ENCODE measurements at places on chromosomes 2 and 18.

- DNase-seq, result no peak
Measured at GRCh38 chr2:71500426-71501079, 47.2 kb downstream of the DYSF start.

DNA sequence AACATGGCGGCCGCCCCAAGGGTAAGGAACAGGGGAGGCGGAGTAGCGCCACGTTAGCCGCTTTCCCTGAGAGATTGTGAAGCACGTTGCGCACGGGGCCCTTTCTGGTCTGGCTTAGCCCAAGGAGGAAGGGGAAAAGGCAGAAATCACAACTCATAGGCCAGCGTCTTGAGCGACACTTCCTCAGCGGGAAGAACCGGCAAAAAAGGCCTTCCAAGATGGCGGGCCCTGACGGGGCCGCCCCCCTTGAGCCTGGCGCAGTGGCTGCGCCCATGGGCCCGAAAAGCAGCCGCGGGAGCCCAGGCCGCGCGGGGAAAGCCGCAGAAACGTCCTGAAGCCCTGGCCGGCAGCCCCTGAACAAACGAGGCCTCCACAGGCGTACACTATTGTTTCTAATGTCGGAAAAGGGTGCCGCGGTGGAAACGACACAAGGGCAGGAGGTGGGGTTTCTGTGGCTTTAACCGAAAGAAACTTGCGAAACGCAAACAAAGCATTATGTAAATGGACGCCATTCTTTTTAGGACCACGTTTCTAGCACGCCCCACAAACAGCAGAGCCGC, 919 bp upstream of the PCBP1 start:
- peak; percentile 90 for DNase-seq

DNA sequence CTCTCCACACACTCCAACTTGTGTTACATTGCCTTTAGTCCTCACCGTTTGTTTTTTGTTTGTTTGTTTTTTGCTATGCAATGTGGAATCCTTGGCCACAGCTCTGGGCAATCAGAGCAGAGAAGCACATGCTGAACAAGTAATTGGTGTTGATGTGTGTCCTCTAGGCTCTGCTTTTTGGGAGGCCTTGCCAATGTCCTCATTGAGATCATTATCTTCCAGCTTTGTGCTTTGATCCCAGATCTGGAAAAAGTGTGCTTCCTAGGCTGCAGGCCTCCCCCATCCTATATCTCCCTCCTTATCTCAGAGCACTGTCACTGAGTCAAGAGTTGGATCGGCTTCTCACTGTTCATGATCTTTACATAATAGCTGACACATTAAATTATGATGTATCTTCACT, 25.9 kb downstream of the OSR1 start:
- DNase-seq, result no peak

GRCh38 chr18:58314284-58314683, 270.3 kb downstream of the NEDD4L start:
- no peak for DNase-seq

DNA sequence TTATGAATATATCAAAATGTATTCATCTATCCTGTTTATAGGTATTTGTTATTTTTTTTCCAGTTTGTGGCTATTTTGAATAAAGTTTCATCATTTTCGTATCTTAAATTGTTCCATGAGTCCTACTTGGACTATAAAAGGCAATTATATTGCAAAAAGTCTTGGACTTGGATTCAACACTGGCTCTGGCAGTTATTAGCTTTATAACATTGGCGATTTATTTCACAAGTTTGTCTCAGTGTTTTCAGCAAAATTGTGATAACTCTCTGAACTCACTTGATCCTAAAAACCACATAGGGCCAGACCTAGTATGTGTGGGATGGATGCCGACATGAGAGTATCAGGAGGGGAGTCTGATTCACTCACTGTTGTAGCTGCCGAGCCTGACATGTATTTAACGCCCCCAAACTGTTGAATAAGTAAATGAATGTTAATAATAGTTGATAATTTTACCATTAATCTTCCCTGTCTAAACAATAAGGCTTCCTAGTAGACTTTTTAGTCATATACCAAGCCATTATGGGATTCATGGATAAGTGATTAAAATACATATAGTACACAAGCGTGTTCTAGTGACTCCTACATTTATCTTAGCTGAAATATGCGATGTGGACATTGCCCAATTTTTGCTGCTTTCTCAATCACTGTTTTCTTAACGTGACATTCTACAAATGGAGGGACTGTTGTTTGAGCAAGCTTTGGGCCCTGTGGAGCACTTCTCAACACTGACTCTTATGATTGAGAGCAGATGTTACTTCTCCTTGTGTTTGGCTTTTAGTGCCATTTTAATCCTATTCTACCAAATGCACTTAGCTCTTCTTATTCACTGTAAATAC, 907.6 kb downstream of the EPHA4 start:
- DNase-seq, result no peak

DNA sequence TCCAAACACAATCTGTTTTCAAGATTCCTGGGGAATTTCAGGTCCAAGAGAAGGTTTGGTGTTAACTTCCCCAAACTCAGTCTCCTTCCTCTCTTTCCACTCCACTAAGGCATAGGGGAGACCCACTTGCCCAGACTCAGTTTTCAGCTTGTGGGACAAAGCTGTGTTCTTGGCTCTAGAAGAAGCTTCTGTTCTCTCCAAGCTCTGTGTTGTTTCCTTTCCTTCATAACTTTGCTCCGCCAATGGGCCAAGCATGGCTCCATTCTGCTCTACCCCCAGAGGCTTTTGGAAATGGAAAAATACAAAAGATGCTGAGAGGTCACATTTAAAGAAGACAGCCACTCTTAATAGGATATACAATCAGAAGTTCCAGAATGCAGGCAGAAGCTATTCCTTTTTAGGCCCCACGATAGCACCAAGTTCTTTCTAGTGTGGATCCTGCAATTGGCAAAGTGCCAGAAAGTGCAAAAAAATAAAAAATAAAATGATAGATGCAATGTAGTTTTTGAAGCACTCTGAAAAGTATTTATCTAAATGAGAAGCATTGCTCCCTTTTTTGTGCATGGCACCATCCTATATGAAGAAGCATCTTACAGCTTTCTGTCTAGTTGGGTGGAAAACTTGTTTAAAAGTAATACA, 510.1 kb downstream of the TXNL1 start:
- no peak for DNase-seq

GRCh38 chr18:67726882-67727281, 210.4 kb upstream of the DSEL start:
- no peak for DNase-seq

- no peak for DNase-seq
Measured at GRCh38 chr2:160044728-160045127, 17.7 kb downstream of the PLA2R1 start.

DNA sequence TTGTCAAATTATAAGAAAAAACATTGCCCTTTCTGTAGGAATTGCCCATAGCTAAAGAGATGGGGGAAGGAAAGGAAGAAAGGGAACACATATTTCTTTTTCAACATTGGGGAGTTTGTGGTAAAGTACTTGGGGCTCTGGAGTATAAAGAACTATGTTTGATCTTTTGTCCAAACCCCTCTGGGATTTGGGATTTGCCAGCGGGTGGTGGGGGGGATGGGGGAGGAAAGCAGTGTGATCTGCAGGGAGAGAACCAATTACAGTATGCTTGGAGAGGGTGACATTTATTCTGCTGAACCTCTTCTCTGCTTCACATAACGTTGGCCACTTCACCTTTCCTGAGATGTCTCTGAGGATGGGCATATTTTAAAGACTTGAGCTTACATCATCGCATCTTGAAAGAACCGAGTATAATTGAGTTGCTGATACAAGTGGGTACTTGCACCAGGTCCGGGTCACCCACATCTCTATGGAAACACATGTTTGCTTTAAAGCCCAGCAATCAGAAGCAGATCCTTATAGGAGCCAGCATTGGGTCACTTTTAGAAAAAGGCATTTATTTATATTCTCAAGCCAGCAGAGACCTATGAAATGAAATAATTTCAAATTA, 73.1 kb downstream of the SPATS2L start:
- no peak for DNase-seq

GRCh38 chr2:240628808-240629618, 3.7 kb downstream of the GPR35 start:
- DNase-seq, result no peak

- DNase-seq, result no peak
Measured at GRCh38 chr2:58709687-58710354, 468.7 kb upstream of the FANCL start.

DNA sequence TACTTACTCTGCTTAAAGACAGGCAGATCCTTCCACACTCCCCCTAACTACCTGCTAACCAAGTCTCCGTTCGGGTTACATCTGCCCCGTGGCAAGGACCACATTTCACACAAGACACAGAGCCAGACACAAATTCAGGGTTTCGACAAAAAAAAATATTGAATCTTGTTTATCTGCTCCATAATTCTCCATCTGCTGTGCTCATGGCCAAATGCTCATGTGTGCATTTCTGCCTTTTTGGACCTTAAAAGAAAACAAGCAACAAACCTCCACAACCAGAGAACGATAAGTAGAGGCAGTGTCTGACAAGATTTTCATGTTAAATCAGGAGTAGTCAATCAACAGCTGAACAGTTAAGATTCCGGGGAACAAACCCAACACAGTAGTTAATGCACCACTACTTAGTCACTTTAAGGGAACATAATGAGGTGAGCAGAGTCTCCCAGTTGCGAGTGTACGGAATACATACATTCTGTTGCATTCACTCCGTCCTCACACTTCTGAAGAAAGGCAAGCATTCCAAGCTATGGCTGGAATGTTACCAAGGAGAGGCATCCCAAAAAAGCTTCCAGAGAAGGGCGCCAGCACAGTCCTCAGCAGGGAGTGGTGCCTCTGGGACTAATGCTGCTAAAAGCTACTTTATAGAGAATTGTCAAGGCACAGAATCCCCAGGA, 121.0 kb downstream of the ANKRD44 start:
- DNase-seq, result no peak

GRCh38 chr2:69483024-69483423, 45.8 kb upstream of the NFU1 start:
- DNase-seq, result no peak

DNA sequence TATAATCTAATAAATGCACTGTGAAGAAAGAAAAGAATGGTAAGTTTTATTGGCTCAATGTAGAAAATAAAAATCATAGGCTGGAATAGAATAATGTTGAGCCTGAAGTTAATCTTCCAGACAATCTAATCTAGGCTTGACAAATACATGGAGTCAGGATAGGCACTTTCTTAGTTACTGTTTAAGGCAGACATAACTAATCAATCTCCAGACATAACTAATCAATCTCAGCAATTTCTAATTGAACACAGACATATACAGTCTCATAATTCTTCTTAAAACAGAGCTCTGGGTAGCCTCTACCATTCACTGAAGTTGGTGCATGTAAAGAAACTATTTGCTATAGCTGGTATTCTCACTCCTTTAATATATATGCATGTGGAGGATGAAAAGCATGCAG, 150.1 kb upstream of the CTAGE1 start:
- no peak for DNase-seq

DNA sequence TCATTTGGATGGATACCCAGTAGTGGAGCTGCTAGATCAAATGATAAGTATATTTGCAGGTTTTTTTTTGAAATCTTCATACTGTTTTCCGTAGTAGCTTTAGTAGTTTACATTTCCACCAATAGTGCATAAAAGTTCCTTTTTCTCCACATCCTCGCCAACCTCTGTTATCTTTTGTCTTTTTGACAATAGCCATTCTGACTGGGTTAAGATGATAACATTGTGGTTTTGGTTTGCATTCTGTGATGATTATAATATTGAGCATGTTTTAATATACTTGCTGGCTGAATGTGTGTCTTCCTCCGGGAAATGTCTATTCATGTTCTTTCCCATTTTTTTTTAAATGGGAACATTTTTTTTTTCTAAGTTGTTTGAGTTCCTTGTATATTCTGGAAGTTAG, 260.0 kb downstream of the GULP1 start:
- DNase-seq, result no peak

DNA sequence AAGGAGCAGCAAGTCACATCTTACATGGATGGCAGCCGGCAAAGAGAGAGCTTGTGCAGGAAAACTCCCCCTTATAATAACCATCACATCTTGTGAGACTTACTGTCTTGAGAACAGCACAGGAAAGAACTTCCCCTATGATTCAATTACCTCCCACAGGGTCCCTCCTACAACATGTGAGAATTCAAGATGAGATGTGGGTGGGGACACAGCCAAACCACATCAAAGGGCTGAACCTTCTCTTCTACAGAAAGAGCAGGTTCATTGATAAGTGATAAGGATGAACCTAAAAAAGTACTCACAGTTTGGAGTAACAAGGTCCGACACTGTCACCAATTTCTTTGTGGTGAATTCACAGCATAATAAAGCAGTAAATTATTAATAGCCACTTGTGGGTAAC, 422.2 kb upstream of the FSIP2 start:
- DNase-seq, result no peak

DNA sequence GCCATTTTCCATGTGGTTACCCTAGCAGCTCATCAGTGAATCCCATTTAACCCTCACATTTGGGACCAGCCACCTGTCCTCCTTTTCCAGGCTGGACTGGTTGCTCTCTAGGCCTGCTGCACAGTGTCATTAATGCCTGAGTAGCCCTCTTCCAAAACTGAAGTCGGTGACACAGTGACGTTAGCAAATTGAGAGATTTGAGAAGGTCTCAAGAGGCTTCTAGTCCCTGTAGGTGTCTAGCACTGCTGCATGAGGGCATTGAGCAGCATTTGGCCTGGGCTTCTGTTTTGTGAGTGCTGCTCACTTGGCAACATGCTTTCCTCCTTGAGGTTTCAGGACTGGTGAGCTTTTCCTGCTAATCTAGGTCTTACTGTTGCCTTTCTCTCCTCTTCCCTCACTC, 36.7 kb downstream of the PKP4 start:
- DNase-seq, result no peak

DNA sequence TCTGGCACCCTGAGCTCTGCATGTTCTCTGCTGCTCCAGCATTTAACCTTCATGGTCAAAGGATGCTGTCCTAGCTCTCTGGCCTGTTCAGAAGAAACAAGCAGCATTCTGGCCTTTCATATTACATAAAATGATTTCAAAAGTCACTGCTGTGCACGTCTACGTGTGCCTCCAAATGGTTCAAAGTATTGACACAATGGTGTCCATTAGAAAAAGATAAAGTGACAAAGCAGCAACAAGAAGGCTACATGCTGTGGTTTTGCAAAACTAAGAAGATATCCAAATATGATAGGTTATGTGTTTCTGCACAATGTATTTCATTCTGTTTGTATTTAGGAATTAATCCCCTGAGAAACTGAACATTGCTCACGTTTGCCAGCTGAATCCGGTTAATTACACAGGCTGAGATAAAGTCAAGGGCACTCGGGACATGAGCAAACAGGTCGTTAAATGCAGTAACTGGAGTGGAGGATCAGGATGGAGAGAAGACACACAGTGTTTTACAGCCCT, 258.5 kb downstream of the DOK6 start:
- no peak for DNase-seq

GRCh38 chr18:50847192-50847591, 27.4 kb upstream of the MRO start:
- DNase-seq, result no peak

All from posterior cingulate gyrus (tissue), 11 donors.